ENCODE measurements at places on chromosomes 12 and 14.

- no peak for DNase-seq
Measured at GRCh38 chr12:52815161-52815560, 1.2 kb upstream of the KRT4 start.

DNA sequence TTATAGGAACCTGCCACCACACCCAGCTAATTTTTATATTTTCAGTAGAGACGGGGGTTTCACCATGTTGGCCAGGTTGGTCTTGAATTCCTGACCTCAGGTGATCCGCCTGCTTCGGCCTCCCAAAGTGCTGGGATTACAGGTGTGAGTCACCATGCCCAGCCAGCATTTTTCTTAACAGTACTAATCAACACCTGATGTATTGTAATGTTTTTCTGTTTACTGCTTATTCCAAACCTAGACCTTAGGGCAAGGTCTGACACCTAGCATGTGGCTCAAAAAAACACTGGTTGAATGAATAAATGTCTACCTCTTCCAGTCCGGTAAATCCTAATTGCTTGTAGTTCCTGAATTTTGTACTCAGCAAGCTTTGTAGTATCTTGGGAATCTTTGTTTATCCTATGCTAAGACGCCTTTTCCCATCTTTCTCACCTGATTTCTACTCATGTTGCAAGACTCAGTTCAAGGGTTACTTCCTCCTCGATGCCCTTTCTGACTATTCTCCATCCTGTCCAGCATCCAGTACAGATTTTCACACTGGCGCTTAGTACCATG, 2.8 kb downstream of the PAN2 start:
- no peak for DNase-seq

GRCh38 chr14:91333650-91334039, 84.0 kb downstream of the CCDC88C start:
- no peak for DNase-seq

- no peak for DNase-seq
Measured at GRCh38 chr14:103597623-103598377, 31.2 kb upstream of the KLC1 start.

- no peak for DNase-seq
Measured at GRCh38 chr14:81826081-81826480, 292.4 kb upstream of the SEL1L start.

DNA sequence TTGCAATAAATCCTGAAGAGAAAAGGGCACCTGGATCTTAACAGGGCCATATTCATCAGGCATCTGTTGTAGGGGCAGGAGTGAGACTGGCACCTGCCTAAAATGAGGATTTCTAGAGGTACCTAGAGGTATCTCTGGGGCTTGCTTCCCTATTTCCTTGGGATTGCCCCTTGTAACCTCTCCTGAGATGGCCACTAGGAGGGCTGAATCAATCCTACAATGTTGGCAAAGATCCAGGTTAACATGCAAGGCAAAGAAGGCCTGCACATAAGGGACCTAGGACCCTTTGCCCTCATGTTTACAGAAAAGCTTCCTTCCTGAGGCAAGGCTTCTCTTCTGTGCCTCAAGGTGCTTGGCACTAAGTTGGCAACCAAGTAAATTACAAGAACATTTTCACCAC, 25.8 kb upstream of the CLEC4E start:
- no peak for DNase-seq

GRCh38 chr14:78902010-78902623, 731.9 kb downstream of the NRXN3 start:
- DNase-seq: peak; percentile 32
